ENCODE measurements at places on chromosomes 1 and 21.

GRCh38 chr1:9588551-9589143, at the start of gene TMEM201:
TMEM201 (plus strand) TSS chr1:9588911; CDS start chr1:9588931, 20 bp downstream.
- DNase-seq: peak; percentile 98

GRCh38 chr1:62953633-62954032, 169.7 kb downstream of the ATG4C start:
- no peak for DNase-seq

DNA sequence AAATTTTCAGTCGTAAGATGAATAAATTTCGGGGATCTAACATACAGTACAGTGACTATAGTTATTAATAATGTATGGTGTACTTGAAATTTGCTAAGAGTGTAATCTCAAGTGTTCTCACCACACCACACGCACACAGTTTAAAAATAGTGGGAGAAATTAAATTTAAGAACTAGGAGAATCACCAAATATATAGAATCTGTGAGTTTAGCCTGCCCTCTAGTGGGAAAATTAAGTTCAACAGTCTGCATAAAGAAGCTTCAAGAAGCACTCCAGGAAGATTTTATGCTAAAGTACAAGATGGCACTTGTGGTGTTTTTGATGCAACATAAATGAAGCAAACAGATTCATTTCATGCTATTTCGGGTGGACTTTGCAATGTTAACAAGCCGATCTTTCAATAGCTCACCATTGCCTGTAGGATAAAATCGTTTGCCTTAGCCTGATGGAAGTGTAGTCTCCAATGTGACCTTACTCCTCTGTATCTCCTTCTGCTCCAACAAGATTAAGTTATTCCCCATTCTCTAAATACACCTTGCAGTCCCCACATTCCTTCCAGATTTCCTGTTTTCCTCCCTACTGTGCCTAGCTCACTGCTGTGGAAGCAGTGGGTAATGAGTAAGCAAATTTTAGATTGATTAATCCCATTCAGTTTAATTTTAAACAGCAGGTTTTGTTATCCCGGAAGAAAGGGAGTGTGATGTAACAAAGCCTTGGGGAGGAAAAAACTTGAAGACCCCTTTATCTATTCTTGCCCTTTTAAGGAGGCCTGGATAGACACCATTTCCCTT, 8.7 kb upstream of the PIK3C2B start:
- DNase-seq: peak; percentile 82

DNA sequence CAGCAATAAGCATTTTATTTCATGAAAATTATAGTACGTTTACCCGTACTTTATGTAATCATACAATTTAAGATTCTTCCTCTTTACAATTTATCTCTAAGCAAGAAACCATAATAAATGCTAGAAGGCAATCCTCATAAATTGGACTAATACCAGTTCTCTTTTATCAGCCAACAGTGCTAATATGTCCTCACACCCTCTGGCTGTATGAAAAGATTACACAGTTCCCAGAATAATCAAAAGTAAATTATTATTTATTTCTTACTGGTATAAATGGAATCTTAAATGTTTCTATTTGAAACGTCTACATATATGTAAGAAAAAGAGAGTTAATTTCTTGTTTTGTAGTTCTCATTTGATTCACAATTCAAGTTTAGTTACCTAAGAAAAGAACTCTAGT, 3.1 kb upstream of the CDKN2C start:
- no peak for DNase-seq

DNA sequence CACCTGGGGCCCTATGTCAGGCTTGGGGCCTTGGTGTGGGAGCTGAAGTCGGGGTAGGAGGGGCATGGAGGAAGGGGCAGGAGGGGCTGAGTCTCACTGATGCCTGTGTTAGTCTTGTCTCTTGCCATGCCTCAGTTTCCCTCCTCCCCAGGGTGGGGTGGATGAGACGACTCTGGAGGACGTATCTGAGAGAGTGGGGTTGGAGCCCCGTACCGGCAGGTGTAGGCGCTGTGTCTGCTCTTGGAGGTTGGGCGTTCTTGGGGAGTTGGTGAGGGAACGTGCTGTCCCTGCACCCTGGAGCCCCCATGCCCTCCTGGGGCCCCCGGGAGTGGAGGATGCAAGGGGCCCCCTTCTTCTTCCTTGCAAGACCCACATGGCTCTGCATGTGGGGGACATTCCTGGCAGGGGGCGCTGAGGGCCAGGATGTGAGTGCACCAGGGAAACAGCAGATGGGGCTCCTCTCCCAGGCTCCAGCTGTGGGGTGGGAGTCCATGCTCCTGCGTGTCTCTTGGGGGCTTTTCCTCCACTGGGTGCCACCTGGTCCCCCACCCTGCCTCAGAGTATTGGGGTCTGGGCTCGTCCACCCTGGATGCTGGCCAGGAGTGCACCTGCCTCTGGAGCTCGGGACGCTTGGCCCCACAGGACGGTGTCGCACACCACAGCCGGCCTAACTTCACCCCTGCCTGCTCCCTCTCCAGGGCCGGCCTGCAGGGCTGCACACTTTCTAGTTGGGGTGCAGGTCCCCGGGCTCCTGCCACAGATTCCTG, 1.4 kb upstream of the TNFRSF14 start:
- DNase-seq: peak; percentile 18

DNA sequence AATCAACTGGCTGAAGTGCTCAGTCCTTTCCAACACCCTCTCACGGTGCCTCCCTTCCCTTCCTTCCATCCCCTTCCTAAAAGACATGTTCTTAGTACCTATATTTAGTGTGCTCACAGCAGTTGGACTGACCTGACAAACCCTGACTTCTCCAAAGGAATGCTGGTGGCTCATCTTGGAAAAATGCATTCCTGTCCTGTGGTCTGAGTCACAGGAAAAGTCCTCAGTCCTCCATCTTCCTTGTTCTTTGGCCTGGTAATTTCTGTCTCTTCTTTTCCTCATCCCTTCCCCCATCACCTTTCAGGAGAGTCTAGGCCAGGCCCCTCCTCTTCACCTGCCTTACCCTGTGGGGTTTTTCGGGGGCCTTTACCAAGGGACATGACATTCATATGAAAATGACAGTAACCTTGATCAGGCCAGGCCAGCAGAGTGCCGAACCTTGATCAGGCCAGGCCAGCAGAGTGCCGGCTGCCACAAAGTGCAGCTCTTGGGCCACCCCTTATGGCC, 7.2 kb downstream of the ATP1B1 start:
- no peak for DNase-seq

DNA sequence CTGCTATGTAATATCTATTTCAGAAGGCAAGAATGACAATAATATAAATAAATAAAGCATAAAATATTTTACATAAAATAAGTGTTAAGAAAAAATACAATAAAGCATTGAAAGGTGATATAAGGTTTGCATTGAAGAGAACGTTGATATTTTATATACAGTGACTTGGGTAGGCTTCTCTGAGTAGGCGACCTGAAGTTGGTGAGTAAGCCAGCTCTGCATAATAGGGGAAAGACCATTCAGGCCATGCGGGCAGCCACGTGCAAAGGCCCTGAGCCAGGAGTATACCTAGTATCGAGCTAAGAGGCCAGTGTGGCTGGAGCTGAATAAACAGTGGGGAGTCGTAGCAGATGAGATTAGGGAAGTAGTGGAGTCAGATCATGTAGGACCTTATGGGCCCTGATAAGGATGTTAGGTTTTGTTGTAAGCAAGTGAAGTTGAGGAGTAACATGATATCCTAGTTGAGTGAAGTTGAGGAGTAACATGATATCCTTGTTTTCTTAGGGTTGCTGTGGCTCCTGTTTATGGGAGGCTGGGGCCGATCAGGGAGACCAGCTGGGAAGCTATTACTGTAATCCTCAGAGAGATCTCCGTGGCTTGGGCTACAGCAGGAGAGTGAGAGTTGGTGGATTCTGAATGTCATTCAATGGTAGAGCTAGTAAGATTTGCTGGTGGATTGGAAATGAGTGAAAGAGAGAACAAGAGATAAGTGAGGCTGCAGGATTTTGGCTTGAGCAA, 22.0 kb downstream of the KCNK1 start:
- DNase-seq: no peak

GRCh38 chr1:200670242-200671118, 773 bp upstream of the DDX59 start:
- peak; percentile 89 for DNase-seq

DNA sequence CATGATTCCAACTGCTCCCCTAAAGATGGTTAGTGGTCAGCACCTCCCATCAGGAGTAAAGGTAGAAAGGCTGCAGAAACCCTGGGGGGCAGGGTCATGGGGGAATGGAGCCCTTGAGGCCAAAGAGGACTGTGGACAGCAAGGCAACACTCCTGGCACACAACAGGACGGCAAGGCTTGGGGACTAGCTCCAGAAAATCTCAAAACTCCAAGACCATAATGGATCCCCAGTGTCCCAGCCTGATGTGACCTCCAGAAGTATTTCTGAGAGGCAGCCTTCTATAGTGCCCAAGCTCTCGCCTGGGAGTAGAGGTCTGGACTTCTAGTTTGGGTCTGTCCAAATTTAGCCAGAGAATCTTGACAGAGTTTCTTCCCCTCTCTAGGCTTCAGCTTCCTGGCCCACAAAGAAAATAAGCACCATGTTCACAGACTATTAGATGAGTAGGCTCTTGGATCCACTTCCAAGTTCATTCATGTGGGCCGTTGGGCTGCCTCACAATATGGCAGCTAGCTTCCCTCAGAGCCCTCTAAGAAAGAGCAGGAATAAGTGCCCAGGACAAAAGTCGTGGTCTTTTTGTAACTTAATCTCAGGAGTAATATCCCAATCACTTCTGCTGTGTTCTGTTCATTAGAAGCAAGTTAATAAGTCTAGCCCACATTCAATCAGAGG, 6.9 kb downstream of the CD2 start:
- DNase-seq: no peak

DNA sequence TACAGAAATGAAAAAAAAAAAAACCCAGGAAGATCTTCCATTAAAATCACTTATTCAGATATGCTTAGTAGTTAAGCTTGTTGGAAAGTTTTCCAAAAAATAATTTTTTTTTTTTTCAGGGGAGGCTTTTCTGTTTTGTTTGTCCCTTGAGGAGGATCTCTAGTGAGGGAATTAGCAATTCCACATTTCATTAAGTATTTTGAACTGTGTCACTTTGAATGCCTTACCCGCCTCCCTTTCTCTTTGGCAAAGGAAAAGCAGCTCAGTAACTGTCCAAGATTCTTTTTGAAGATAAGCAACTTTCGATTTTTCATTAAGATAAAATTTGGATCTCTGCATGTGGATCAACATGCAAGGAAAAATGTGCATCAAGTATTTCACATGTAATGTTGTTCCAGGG, 1.8 kb downstream of the NTNG1 start:
- peak; percentile 63 for DNase-seq

GRCh38 chr1:155932487-155932886, 1.7 kb downstream of the KHDC4 start:
- no peak for DNase-seq

DNA sequence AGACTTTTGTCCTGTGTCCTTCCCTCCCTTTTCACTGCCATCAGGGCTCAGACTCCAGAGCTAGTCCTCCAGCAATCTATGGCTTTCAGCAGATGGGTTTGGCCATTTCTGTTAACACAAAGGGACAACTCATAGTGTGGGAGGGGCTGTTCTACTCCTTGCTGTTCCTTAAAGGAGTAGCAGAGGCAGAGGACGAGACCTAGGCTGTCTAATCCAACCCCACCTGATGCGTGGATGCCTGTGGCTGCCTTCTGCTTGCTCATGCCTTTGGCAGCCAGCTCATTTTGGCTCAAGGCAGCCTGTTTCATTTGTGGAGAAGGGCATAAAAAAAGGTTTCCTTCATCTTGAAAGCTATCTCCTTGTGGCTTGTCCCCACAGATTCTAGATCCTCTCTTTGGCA, 27.0 kb downstream of the MFSD2A start:
- DNase-seq: no peak

DNA sequence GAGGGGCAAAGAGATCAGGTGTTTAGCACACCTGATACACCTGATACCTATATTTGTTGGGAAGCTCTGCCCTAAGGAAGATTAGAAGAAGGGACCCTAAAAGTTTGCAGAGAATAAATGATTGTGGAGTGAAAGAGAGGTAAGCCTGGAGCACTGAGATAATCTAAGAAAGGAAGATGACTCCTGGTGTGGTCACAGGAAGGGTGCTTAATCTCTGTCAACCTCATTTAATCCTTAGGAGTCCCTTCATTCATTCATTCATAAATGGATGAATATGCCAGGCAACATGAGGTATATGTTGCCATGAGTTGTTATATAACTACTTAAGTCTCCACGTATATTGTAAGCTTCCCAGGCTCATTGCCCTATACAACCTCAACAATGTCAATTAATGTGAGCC, 16.2 kb upstream of the MNDA start:
- no peak for DNase-seq

DNA sequence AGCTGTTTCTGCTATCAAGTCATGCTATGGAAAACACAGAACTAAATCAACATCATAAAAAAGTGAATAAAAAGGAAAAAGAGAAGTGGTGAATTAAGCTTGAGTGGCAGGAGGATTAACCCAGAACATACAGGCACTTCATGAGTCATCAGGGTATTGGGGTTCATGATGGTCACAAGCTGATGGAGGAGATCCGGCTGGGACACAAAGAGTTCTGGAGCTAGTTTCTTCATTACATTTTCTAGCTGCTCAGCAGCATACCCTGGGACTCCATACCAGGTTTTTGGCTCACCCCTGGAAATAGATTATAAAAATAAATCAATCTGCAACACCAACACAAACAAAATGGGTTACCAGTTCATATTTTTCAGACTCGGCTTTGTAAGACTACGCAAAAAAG, 42.5 kb upstream of the SYT2 start:
- DNase-seq: no peak

GRCh38 chr1:91282695-91283420, 121.8 kb downstream of the HFM1 start:
- DNase-seq: peak; percentile 85

- DNase-seq: no peak
Observed at GRCh38 chr21:35905963-35906345, 154.4 kb downstream of the SETD4 start.

DNA sequence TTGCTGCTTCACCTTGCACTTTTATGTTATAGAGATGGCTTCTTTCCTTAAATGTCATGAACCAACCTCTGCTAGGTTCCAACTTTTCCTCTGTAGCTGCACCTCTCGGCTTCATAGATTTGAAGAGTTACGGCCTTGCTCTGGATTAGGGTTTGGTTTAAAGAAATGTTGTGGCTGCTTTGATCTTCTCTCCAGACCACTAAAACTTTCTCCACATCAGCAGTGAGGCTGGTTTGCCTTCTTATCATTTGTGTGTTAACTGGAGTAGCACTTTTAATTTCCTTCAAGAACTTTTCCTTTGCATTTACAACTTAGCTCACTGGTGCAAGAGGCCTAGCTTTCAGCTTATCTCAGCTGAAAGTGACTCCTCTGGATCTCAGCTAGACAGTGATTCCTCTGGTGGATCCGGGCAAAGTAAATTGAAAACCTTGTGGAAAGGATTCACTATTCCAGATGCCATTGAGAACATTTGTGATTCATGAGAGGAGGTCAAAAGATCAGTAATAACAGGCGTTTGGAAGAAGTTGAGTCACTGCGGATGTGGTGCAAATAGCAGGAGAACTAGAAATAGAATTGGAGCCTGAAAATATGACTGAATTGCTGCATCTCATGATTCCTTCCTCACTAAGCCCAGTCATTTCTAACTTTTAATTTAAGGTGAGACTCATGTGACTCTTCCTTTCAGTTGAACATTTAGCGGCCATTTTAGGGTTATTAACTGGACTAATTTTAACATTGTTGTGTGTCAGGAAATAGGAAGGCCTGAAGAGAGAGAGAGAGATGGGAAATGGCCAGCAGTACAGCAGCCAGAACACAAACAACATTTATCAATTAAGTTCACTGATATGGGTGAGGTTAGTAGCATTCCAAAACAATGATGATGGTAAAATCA, 16.2 kb upstream of the RGS1 start:
- no peak for DNase-seq

- no peak for DNase-seq
Observed at GRCh38 chr1:41484402-41485241, at the start of gene EDN2. EDN2 (minus strand) TSS chr1:41484683; CDS start chr1:41484601, 82 bp downstream.
